ENCODE measurements at places on chromosomes 12 and 14.

GRCh38 chr12:39502726-39503125, 59.8 kb upstream of the KIF21A start:
- DNase-seq: no peak

GRCh38 chr14:67963960-67964812, 144.6 kb downstream of the RAD51B start:
- no peak for DNase-seq

DNA sequence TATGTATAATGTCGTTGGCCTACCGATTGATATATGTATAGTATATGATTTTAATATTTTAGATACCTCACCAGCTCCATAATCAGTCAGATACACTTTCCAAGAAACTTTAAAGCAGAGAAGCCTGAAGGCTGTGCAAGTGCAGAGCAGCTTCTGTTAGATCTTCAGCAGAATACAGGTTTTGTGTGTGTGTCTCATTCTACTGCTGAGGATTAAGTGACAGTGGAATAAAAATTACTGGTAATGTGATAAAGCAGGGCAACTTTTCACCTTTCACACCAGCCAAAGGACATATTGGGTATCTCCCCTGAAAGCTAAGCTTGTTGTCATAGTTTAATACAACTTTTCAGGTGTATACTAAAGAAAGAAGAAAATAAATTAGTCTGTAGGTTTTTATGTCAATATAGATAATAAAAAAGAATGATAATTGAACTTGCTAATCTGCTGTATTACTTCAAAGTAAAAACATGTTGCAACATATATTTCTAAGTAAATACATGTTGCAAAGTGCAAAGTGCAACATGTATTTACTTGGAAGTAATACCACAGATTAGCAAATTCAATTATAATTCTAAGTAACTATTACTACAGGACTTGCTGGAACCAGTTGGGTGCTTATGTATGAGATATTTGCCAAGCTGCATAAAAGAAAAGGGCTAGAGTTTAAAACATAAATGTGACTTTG, 128.3 kb downstream of the SLC16A7 start:
- DNase-seq: no peak

DNA sequence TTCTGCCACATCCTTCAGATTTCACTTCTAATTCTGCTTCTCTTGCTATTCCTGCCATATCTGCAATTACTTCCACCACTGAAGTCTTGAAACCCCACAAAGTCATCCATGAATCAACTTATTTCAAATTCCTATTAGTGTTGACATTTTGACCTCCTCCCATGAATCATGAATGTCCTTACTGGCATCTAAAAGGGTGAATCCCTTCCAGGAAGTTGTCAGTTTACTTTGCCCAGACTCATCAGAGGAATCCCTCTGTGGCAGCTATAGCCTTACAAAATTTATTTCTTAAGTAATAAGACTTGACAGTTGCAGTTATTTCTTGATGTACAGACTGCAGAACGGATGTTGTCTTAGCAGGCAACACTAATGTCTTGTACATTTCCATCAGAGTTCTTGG, 162.9 kb downstream of the PCNX1 start:
- DNase-seq: no peak

- no peak for DNase-seq
Observed at GRCh38 chr12:14614704-14615121, 47.0 kb upstream of the PLBD1 start.

- no peak for DNase-seq
Observed at GRCh38 chr12:31780096-31780495, 51.3 kb upstream of the AMN1 start.

GRCh38 chr12:94792693-94793092, 142.3 kb upstream of the TMCC3 start:
- no peak for DNase-seq

- no peak for DNase-seq
Observed at GRCh38 chr12:116009805-116010204, 267.7 kb downstream of the MED13L start.

Measured in DMS 273 treated with DMSO at 0.1 percent for 48 hours (cell line).